ENCODE measurements at places on chromosomes 2 and 18. TPM values are rescaled to one million over a fixed set of nuclear protein-coding genes. Genes with fewer than 3 reads are reported as not detected.

DSG4 gene
- total RNA-seq: not detected

FOXI3 gene
- total RNA-seq: not detected

REG3G gene
- not detected for total RNA-seq

PTPRN gene
- 23.5 TPM for total RNA-seq

TBC1D8 gene
- 12.1 TPM for total RNA-seq

LCT gene
- total RNA-seq: 0.03 TPM

SLC23A3 gene
- total RNA-seq: 8.1 TPM

CBLN2 gene
- 0.07 TPM for total RNA-seq

HRH4 gene
- 0.07 TPM for total RNA-seq

REG1A gene
- total RNA-seq: not detected

THAP4 gene
- 29.3 TPM for total RNA-seq

EMILIN1 gene
- total RNA-seq: 283 TPM
